Activated T-cell treated with anti-CD3 and anti-CD28 coated beads for 48 hours (primary cell): ENCODE measurements at places on chromosomes 13 and 19.

- DNase-seq, result no peak
Observed at GRCh38 chr13:113066746-113067145, 38.8 kb upstream of the F7 start.

DNA sequence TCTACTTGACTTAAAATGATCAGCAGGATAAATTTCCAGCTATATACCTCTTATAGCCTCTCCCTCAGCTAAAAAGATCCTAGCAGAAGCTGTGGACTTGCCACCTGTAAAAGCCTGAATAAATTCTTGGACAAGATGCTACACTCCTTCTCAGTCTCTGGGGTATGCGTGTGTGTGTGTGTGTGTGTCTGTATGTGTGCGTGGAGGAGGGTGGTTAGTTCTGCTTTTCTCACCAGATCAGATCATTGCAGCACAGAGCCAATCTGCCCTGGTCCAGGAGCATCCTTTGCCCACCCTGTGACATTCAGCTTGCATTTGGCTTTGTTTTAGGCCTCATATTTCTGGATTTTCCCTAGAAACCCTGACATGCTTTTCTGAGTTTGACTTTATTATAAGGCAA is 438.3 kb downstream of the RFC3 start:
- no peak for DNase-seq

- DNase-seq, result no peak
Observed at GRCh38 chr19:35775046-35775297, 392 bp upstream of the ARHGAP33 start.

- peak; percentile 24 for DNase-seq
Observed at GRCh38 chr19:45952686-45953505, 20.8 kb downstream of the NOVA2 start.

GRCh38 chr13:23671897-23672296 is 101.7 kb downstream of the TNFRSF19 start:
- no peak for DNase-seq

DNA sequence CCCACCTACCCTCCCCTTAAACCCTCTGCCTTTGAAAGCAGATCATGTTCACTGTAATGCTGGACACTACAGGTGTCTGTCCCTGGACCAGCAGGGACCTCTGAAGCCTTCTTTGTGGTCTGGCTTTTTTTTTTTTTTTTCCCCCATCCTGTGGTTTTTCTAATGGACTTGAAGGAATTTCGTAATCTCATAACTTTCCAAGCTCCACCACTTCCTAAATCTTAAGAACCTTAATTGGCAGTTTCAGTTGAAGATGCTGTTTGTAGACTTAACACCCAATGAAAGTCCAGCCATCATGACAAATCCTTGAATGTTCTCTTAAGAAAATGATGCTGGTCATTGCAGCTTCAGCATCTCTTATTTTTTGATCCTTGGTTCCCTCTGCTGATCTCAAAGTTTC is 45.0 kb upstream of the LRCH1 start:
- no peak for DNase-seq

DNA sequence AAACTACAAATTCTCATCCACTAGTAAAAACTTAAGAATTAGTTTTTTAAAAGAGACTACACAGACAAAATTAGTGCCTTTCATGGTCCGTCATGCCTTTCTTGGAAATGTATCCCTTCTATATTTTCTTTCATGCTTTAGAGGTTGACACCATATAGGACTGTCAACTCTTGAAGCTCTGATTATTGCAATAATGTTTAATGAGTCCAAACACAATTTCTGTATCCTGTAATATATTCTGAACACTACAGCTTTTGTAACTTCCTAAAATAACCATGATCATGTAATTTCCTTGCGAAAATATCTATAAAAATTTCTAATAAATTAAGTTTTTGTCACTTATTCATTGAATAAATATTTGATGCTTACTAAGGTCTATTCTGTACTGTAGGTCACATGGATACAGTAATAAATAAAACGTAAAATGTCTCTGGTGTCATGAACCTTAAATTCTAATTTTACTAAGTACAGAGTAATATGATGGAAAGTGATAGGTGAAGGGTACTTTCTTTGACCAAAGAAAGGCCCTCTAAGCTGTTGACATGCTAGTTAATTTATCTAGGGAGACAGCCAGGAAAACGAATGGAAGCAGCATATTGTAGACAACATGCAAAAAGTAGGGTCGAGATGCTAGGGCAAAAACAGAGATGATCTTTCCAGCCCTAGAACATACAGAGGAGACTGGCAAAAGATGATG is 687.3 kb upstream of the PCDH9 start:
- DNase-seq, result no peak

- DNase-seq, result no peak
Observed at GRCh38 chr13:76883236-76883635, 3.0 kb downstream of the KCTD12 start.

DNA sequence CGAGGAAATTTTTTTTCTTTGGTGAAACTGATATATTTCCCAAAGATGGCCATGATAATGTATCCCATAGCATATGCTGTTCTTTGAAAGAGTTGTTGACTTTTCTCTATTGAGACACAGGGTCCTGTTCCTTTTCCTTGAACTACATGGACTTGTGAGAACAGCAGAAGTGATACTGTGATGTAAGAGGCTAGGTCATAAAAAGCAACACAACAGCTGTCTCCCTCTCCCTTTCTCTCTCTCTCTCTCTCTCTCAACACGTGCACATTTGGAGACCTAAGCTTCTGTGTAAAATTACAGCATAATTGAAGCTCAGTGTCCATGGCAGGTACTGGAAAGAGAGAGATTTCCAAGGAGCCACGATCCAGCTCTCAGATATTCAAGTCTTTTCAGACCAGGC is 1712.4 kb downstream of the EFNB2 start:
- DNase-seq, result no peak

DNA sequence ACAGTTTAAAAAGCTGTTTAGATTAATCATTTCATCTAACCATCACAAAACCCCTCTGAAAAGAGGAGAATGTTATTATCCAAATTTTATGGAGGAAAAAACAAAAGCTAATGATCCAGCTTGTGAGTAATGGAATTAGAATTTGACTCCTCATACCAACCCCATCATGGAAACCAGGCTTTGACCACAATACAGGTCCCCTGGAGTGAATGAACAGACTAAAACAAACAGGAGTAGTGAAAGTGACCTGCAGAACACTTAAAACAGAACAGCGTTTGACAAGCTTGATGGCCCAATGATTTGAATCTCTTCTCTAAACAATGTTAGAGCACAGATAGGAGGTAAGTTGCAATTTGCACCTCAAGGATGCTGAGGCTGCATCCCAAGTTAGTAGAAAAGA is 230.0 kb downstream of the DCT start:
- no peak for DNase-seq

GRCh38 chr19:17519967-17520366 is 8.5 kb downstream of the PGLS start:
- DNase-seq, result no peak

DNA sequence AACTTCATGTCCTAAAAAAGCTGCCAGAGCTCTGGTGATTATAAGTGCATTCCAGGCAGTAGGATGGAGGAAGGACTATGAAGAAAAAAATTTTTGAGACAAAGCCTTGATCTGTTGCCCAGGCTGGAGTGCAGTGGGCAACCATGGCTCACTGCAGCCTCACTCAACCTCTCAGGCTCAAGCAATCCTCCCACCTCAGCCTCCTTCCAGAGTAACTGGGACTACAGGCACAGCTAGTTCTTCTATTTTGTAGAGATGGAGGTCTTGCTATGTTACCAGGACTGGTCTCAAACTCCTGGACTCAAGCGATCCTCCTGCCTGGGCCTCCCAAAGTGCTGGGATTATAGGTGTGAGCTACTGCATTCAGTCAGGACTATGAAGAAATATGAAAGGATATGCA is 161.2 kb downstream of the IRS2 start:
- no peak for DNase-seq

GRCh38 chr13:28245465-28245864 is 107.1 kb downstream of the PAN3 start:
- no peak for DNase-seq

DNA sequence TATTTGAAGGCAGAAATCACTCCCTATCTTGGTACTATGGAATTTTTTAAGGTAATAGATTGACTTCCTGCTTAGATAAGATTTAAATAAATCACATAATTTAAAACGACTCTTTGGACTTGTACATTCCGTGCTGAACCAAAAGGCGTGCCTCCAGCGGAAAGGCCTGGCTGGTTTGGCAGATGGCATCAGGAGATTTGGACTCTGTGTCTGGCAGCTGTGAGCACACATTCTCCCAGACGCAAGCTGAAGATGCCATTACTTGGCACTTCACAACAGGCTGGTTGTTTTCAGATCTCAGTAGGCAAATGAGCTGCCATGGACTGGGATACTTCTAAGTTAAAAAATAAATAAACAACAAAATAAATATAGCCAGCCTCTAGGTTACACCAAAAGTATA is 104.5 kb upstream of the SLC15A1 start:
- no peak for DNase-seq

GRCh38 chr13:73187106-73187505 is 128.3 kb downstream of the KLF5 start:
- no peak for DNase-seq

DNA sequence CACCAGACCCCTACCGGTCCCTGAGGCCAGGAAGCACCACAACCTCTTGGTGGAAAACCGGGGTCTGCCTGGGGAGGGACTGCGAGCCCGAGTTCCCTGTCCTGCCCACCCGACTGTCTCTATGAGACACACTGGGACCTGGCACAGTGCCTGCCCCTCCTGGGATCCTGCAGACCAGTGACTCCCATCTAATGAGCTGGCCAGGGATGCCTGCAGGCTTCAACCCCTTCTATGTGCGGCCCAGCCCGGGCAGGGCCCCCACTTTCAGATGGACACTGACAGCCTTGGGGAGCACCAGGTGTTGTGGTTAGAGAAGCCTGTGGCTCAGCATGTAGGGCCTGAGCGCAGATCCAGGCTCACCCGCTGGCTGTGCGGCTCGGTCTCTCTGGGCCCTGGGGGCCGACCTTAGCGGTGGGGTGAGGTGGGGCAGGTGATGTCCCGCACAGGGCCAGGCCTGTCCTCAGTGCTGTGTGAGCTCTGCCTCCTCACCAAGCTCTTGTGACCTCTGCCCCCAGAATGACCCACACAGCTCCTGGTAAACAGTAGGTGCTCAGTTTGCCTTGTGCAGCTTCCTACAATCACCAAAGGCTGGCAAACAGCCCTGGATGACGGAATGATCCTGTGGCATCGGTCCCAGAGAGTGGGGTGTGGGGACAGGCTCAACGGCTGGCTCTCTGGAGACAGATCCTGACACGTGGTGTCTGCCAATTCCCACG is 17.9 kb upstream of the CACTIN start:
- no peak for DNase-seq

- no peak for DNase-seq
Observed at GRCh38 chr19:56710437-56710836, 38.9 kb upstream of the ZNF835 start.

GRCh38 chr19:31377736-31378135 is 28.5 kb upstream of the TSHZ3 start:
- DNase-seq, result no peak

- DNase-seq, result no peak
Observed at GRCh38 chr19:41039806-41040205, 48.4 kb upstream of the CYP2A13 start.

- peak; percentile 16 for DNase-seq
Observed at GRCh38 chr13:40116008-40116407, 460.5 kb downstream of the COG6 start.

- DNase-seq, result no peak
Observed at GRCh38 chr19:38875656-38876395, 2.2 kb downstream of the RINL start.

GRCh38 chr19:397321-397720 is 11.6 kb downstream of the C2CD4C start:
- no peak for DNase-seq

- DNase-seq, result peak; percentile 26
Observed at GRCh38 chr19:51546650-51547396, 15.4 kb upstream of the SIGLEC6 start.

GRCh38 chr19:2549701-2550191 is 73.8 kb downstream of the GADD45B start:
- DNase-seq, result no peak

GRCh38 chr13:60787083-60787482 is 390.1 kb downstream of the TDRD3 start:
- no peak for DNase-seq

DNA sequence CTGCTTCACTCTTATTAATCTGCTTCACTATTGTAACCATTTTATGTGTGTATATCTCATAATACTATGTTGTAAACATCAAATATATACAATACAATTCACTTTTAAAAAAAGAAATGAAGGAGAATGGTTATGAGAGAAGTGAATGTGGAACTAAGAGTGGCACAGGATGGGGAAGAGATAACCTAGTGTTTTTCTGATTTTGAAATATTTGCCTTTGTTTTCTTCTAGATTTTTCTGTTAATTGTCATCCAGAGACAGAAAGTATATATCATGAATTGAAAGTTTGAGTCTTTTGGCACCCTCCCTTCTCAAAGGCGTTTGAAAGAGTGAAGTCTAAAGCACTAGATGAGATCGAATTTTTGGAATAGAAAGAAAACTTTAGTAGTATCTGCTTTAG is 2.8 kb downstream of the DNAJC3 start:
- no peak for DNase-seq

GRCh38 chr13:34933349-34933748 is 8.7 kb upstream of the NBEA start:
- no peak for DNase-seq

DNA sequence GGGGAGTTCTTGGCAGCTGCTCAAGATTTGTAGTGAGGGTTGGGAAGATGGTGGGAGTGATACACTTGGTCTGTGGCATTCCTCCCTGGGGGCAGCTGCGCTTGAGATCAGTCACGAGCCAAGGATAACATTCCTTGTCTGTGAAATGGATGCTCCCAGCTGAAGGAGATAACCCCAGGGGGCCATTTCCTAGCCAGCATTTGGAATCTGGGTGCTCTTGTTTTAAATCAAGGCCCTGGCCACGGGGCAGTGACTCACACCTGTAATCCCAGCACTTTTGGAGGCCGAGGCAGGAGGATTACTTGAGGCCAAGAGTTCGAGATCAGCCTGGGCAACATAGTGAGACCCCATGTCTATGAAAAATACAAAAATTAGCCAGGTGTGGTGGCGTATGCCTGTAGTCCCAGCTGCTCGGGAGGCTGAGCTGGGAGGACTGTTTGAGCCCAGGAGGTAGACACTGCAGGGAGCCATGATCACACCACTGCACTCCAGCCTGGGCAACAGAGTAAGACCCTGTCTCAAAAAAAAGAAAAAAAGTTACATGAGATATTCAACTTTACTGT is 4.6 kb downstream of the PKN1 start:
- DNase-seq, result no peak

DNA sequence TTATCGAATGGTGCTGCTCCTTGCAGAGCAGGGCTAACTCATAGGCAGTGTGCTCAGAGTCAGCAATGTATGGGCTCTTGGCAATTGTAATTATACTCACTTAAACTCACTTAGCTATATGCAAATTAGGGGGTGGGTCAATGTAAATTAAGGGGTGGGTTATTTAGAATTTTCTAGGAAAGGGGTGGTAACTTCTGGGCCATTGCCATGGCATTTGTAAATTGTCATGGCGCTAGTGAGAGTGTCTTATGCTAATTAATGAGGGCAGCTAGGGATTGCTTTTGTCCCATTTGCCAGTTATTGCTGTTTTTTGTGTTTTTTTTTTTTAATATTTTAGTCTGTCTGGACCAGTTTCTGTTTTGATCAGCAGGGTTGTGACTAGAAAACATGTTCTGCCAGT is 68.4 kb downstream of the DIAPH3 start:
- no peak for DNase-seq
